ENCODE measurements at places on chromosomes 11 and 22.

GRCh38 chr11:18392434-18393321 lies 1.7 kb upstream of the LDHA start:
- no peak for DNase-seq

GRCh38 chr11:727281-727701 lies 20.0 kb upstream of the TALDO1 start:
- no peak for DNase-seq

DNA sequence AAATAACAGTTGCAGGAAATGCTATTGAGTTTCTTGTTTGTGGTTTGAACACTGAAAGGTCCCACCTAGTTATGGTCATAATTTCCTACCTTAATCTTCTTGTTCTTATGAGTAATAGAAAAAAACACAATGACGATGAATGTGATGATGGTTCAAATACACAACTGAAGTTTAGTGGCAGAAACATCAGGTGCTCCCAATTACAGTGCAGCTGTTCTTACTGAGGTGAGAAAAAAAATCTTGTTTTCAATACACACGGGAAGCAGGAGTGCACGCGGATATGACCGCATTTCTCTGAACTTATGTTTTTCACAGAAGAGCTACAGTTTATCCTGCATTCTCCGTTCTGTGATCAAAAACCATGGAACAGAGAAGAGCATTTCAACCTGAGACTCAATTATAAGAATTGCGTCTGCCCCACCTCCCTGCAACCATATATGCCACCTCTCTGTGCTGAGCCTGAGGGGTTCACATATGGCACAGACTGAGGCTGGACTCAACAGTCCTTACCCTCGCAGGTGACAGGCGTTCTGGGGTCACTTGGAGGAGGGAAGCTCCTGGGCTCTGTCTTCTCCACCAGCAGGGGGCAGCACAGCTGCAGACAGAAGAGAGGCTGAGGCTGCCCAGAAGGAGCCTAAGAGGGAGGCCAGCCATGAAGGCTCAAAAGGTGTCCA lies 99.7 kb upstream of the IGLL5 start:
- DNase-seq: no peak

DNA sequence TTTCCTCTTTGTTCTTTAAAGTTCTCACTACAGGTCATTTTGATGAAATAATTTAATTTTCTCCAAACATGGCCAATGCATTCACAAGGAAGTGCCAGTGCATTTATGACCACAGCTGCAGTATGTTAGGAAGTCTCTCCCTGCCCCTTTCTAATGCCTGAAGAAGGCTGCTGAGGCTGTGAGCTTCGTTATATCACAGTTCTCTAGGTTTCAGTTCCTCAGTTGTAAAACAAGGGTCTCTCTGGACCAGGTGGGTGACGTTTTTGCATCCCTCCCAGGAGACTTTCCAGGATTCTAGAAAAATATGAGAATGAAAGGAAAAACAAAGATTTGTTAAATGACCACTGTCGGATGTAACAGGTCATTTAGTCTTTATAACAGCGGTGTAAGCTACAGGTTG lies 171.6 kb downstream of the LARGE1 start:
- no peak for DNase-seq

DNA sequence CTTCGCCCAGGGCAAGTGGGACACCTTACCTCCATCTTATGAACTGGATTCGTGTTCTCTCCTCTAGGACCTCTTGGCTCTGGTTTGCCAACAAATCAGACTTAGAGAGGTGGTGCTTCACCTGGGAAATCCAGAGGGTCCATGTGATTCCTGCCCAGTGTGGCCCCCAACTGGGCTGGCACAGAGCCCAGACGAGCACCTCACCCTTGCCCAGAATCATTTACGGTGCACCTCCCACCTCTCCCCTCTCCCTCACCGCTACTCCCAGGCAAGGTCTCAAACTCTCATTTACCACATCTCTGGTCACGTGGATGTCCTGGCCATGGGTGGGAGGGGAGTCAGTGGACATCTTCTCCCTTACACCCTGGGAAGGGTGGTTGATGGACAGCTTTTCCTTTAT lies 1.1 kb downstream of the SPATA19 start:
- DNase-seq: no peak

- no peak for DNase-seq
Measured at GRCh38 chr11:116360221-116360941, 412.4 kb downstream of the BUD13 start.

- DNase-seq: no peak
Measured at GRCh38 chr11:69649576-69649900, 8.6 kb downstream of the CCND1 start.

- no peak for DNase-seq
Measured at GRCh38 chr11:64791781-64792291, 11.2 kb downstream of the MAP4K2 start.

Data from fibroblast of skin of left biceps (primary cell).